ENCODE measurements at places on chromosomes 3 and 15.

DNA sequence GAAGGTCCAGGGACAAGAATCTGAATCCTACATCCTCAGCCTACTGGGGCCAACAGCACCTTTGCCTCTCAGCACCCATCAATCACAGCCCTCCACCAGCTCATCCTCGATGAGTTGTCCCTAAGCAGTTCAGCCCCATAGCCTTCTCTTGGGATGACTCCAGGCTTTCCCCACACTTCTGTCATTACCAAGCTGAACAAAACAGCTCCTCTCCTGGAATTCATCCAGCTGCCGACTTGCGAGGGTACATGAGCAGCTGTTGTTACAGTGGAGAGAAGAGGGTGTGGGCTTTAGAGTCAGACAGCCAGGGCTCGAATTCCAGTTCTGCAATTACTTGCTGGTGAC, 69.0 kb upstream of the THBS1 start:
- no peak for DNase-seq

- DNase-seq: no peak
These were observed 114.0 kb downstream of the LRRC28 start for GRCh38 chr15:99365242-99365641.

DNA sequence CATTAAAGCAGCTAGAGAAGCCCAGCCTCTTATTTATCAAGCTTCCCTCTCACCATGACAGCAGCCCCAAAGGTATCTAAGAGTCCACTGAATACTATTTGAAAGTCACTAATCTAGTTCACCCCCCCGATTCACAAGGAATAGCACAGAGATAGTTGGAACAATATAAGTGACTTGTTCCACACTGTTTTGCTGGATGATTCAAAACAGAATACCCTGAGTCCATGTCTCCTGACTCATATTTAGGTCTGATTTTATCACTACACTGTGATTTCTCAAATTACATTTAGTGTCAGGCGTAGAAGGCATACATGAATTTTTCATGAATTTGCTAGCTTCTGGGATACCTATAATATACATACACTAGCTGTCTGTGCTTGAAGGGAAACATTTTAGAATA, 18.7 kb upstream of the EOGT start:
- no peak for DNase-seq

- no peak for DNase-seq
These were observed 227.1 kb upstream of the CGNL1 start for GRCh38 chr15:57149196-57149595.

GRCh38 chr3:71025010-71025409, 558.5 kb downstream of the FOXP1 start:
- no peak for DNase-seq

- no peak for DNase-seq
These were observed 128.1 kb downstream of the NSMCE3 start for GRCh38 chr15:29141308-29142128.

DNA sequence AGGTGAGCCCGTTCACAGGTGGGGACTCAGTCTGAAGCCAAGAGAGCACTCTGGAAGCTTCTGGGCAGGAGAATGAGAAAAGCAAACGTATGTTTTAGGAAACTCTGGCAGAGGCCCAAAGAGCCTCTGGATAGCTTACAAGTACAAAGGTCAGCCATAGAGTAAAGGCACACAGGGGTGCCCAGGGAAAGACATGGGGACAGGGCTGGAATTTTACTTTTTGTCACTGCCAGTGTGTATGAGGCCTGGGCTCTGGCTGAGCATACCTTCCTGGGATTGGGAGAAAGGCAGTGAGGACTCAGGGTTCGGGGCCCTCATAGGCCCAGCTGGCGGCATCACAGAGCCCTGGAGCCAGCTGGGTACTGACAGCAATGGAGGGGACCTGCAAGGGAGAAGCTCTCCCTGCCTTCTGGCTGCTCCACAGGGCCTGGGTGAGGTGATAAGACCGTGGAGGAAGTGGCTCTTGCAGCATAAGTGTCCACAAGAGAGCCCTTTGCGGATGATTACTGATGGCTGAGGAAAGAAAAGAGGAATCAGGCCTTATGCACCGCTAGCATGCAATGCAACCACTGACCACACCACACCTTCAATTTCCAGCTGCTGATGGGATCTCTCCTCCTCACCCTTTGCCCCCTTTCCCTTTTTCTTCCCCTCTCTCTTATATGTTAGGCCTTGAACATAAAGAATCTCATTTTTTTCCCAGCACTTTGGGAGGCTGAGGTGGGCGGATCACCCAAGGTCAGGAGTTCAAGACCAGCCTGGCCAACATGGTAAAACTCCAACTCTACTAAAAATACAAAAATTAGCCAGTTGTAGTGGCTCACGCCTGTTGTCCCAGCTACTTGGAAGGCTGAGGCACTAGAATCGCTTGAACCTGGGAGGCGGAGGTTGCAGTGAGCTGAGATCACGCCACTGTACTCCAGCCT, 25.1 kb upstream of the BCL2L10 start:
- DNase-seq: no peak

- no peak for DNase-seq
These were observed 11.6 kb downstream of the TAMM41 start for GRCh38 chr3:11835028-11835639.

DNA sequence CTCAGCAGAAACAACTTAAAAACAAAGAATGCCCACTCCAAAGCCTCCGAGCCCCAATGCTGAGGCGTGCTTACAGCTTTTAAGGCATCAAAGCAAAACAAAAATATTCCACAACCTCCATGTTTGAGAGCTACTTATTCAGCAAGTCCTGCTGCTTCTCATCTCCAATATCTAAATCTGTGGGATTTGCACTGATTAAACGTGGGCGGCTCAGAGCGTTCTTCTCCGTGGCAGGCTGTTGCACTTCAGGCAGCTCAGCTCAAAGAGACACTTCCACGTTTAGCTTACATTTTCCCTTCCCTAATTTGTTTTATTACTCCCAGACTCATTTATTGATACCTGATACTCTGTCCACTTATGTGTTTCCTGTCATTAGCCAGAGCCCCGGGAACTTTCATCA, 282.6 kb upstream of the MCTP2 start:
- DNase-seq: no peak

DNA sequence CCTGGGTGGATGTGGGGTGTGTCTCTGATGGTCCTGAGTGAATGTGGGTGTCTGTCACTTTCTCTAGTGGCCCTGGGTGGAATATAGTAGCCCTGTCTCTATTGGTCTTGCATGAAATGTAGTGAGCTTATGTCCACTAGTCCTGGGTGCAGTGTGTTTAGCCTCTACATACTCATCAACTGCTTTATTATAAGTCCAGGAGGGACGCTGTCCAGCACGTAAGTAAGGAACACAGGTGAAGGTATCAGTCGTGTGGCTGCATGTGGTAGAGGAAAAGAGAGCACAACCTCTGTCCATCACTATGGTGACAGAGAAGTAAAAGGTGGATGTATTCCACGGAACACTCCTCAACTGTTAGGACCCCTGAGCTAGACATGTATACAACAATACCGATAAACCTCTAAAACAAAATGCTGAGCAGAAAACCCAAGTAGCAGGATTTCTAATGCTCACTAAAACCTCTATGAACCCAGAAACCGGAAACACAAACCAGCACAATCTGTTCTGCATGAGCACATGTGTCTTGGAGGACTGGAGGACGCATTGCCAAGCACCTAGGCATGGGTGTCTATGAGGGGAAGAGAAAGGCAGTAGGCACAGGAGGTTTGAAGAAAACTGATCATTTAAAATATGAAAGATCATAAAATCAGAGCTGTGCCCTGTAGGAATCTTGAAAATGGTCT, 11.0 kb downstream of the LTF start:
- DNase-seq: no peak

- DNase-seq: no peak
These were observed 8.1 kb downstream of the TLE3 start for GRCh38 chr15:70089692-70089971.

DNA sequence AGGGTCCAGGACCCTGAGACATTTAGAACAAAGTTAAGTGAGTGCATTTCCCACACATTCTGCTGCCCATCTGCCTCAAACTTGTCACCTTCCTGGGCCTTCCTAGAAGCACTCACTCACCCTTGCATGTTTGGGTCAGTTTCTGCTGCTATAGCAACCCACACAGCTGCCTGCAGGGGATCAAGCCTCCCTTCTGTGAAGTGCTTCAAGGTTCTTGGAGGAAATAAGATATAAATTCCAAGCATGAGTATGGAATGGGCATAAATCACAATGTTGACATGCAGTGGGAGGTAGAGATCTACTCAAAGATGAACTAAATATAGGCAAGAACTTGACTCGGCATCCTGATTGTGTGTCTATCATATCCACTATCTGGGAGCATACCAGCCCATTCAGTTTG, 140.4 kb downstream of the SLC9A9 start:
- no peak for DNase-seq

GRCh38 chr15:45637141-45637540, 2.3 kb downstream of the SQOR start:
- DNase-seq: no peak

- no peak for DNase-seq
These were observed 926 bp upstream of the SKOR1 start for GRCh38 chr15:67824197-67824968.

DNA sequence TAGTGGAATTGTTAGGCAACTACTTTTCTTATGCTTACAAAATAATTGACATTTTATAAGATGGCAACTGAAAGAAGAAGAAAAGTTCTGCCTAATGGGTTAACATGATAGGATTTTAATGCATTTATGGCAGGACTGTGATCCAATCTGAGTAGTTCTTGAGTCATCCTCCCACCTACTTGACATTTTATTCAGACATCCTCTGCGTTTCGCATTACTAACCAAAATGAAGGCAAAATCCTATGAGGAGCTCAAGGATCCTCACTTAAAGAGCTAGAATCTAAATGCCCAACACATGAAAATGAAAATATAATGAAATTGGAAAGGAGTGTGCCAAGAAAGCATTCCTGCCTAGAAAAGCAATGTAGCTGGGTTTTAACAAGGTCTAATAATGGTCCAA, 581.1 kb upstream of the SEMA6D start:
- DNase-seq: no peak

GRCh38 chr3:34001022-34001421, 202.6 kb downstream of the PDCD6IP start:
- DNase-seq: no peak

- DNase-seq: no peak
These were observed 22.0 kb downstream of the TRPM1 start for GRCh38 chr15:31079519-31079918.

DNA sequence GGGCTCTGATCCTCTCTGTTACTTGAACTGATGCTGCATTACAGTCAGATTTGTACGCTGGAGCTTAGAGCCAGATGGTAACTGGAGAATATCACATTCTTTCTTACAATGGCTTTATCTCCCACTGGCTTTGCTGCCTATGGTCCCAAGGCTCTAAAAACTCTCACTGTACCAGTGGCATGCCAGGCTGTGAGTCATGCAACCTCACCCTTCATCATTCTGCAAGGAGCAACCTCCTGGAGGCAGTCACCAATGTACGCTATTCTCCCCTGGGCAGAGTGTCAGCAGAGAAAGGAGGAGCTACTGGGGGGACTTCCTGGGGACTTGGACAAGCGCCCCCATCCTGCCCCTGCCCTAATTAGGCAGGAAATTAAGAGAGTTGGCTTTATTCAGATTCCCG, 97.9 kb upstream of the EIF1B start:
- DNase-seq: no peak
